ENCODE measurements at places on chromosomes 6 and 20.

DNA sequence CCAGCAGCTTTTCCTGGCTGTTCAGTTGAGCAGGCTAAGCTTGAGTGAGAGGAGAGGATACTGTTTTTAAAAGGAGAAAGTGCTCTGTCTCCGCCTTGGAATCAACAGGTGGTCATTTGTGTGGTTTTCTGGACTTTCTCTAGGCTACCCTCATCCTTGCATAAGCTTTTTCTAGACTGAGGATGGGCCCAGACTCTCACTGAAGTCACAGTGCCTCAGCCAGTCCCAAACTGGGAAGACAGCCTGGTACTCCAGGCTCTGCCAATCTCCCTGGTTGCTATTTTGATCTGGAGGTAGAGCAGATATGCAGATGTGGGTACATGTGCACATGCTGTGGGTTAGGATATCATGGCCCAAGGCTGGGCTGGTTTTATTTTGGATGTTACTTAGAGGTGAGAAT, 7.0 kb downstream of the SCUBE3 start:
- no peak for DNase-seq

DNA sequence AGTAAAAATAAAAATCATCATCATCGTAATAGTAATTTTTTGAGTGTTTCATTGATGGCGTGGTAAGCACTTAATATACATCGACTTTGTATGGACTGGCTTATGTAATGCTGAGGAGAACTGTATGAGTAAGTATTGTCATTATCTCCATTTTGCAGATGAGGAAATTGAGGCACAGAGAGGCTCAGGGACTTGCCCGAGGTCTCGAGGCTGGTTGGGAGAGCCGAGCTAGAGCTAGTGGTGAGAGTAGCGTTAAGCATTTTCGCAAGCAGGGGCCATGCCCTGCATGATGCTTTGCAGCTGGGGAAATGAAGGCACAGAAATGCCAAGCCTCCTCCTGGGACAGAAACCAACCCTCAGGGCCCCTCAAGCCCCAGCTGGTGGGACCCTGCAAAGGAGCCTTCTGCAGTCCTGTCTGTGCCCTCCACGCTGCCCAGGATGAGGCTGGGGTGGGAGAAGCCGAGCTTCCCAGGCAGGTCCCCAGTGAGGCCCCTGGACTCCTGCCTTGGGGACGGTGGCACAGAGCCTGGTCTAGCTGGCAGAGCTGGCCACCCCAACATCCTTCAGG, 31.1 kb upstream of the STX16 start:
- DNase-seq: peak; percentile 49

- DNase-seq: peak; percentile 86
These were observed at the start of gene VARS2 for GRCh38 chr6:30914076-30914853. Gene VARS2 (plus strand): TSS chr6:30914238. CDS start chr6:30914837, 599 bp downstream.

DNA sequence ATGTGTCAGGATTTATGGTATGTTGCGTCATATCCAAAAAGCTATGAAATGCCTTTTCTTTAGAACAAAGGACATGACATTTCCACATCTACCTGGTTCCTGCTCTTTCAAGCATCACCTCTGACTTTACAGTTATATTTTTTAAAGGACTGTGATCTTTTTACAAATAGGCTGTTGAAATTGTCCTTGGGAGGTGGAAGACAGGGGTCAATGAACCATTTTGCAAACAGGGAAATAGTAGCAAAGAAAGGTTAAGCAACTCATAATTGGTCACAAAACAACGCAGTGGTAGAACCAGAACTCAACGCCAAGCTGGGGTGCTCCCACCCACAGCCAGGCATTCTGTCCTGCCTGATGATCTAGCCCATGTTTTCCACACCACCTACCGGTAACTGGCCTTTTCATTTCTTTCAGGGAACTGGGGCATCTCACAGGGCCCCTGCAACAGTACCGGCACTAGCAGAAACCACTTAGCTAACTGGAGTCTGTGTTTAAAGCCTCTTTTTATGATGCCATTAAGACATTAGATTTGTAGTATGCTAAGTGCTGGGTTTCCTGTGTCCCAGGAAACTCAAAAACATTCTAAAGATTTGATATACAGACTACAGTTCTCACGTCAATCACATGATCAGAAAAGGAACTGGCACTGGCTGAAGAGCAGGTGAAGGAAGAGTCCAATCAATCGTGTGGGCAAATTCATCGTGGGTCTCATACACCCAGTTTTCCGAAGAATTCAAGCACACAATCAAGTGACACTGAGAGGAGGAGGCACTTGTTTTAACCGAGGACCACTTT, 13.9 kb downstream of the ZNF217 start:
- DNase-seq: peak; percentile 87

GRCh38 chr6:12944001-12944400, 227.4 kb downstream of the PHACTR1 start:
- no peak for DNase-seq

GRCh38 chr6:6332811-6333244, 12.4 kb upstream of the F13A1 start:
- no peak for DNase-seq

DNA sequence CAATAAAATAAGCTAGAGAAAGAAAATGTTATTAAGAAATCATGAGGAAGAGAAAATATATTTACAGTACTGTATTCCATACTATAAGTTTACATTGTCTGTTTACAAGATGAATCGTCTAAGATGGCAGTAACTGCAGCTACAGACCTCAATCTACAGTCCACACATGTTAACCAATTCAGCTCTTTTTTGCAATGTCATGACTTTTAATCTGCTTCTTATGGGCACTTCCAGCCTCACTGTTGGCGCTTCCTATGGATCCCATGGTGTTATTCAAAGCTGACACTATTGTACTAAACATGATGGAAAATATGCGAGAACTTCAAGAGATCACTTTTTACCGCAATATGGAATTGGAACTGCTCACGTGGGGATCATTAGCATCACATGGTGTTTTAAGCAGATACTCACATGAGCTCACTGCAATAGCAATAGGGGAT, 451.5 kb upstream of the CITED2 start:
- DNase-seq: no peak

GRCh38 chr6:136079701-136080565, 170.2 kb downstream of the MTFR2 start:
- DNase-seq: no peak

Measured in bronchial epithelial cell (primary cell).